ENCODE measurements at places on chromosomes 12 and 14.

- no peak for DNase-seq
Observed at GRCh38 chr14:89378119-89378518, 38.9 kb downstream of the FOXN3 start.

DNA sequence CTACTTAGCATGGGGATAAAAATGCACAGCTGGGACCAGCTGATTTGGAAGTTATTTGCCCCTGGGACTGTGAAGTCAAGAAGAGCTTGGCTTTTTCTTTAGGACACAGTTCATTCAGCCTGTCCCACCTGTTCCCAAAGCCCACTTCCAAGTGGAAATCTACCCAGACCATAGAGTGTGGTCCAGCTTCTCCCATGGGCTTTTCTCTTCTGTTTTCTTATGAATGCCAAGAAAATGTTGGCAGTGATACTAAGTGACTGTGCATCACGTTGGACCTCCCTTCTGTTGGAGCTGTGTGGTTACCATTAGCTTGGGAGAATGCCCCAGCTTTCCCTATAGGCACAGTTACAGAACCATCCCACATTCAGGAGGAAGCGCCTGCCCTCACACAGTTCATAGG lies 89.4 kb downstream of the NT5DC3 start:
- no peak for DNase-seq

DNA sequence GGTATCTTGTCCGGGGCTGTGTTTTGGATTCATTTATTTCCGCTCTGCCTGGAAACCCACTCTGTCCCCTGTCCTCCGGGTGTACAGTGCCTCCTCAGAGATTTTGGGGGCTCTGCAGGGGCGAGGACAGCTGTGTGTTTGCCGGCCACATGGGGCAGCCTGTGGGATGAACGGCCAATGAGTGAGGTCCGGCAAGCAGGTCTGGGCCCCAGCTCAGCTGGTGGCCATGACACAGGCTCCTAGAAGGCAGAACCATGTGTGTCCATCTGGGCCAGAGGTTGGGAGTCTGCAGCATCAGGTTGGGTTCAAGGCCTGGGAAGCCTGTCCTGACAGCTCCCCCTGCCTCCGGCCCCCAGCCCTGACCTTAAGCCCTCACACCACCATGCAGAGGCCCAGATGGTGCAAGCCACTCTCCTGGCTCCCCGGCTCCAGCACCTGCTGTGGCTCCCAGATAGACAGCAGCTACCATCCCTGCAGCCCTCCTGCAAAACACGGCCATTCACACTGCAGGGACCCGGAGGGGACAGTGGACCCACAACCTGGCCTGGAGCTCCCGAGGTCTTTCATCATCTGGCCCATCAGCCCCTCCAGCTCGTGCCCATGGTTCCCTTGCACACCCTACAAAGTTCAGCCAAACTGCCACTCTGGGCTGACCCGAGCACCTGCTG lies 220.1 kb upstream of the C14orf180 start:
- DNase-seq = no peak

DNA sequence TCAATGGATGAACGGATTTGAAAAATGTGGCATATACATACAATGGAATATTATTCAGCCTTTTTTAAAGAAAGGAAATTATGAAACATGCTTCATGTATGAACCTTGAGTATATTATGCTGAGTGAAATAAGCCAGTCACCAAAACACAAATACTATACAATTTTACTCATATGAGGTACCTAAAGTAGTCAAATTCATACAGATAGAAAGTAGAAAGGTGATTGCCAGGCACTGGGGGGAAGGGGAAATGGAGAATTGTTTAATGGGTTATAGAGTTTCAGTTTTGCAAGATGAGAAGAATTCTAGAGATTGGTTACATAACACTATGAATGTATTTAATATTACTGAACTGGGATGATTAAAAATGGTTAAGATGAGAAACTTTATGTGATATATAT lies 171.4 kb downstream of the TMTC3 start:
- DNase-seq = no peak

DNA sequence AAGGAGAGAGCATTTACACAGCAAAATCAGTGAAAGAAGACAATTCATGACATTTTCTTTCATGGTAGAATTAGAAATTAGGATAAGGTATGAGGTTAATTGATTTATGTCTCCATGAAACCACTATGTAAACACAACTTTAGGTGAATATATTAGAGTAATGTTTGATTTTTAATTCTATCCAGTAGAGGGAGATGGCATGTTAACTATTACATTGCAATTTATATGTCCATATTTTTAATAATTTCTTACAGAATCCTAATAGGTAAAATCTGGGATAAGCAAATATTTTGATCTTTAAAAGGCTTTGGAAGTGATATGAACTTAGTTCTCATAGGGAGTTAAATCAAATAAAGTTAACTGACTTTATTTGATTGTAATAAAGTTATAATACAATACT lies 373.4 kb upstream of the PDE3A start:
- DNase-seq = no peak

- DNase-seq = no peak
Observed at GRCh38 chr12:28060871-28061270, 88.3 kb upstream of the PTHLH start.

- no peak for DNase-seq
Observed at GRCh38 chr14:31930493-31931240, 146.4 kb upstream of the ARHGAP5 start.

GRCh38 chr12:105222284-105222655 lies 13.7 kb downstream of the APPL2 start:
- no peak for DNase-seq

DNA sequence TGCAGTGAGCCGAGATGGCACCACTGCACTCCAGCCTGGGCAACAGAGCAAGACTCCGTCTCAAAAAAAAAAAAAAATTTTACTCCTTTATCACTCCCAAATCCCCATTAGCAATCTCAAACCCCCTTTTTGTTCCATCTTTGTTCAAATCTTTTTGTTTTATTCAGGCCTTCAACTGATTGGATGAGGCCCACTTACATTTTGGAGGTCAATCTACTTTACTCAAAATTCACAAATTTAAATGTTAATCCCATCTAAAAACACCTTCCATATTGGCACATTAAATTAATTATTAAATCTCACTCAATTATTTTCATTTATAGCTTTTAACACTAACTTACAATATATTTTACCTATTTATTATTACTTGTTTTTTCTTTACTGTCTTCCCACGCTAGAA lies 27.0 kb upstream of the TXNRD1 start:
- no peak for DNase-seq

- no peak for DNase-seq
Observed at GRCh38 chr12:52971679-52972329, 22.9 kb downstream of the KRT18 start.

- DNase-seq = peak; percentile 55
Observed at GRCh38 chr12:122031342-122032216, 9.9 kb downstream of the BCL7A start.

DNA sequence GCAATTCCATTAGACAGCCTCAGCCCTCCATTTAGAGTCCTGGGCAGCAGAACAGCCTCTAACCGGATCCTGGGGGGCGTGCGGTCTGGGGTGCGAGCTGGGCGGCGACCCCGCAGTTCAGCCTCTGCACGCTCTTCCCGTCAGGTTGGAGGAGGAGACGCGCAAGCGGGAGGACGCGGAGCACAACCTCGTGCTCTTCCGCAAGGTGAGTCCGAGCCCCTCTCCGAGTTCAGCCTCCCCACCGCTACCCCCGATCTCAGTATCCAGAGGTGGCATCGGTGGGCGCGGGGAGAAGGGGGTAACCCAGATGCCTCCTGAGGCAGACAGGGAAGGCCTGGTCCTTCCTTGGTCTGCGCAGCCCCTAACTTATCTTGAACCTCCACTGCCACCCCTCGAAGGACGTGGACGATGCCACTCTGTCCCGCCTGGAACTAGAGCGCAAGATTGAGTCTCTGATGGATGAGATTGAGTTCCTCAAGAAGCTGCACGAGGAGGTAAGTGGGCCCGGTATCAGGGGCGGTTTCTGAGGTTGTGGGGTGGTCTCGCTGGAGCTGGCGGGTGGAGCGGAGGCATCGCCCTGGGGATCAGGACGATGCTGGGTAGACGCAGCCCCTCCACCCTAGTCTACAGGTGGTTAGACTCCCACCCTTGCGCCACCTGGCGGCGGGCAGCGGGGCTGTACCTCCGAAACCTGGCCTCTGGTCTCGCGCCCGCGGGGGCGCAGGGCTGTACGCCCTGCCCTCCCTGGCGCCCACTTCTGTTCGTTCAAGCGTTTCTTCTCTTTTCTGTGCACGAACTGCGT lies 1.3 kb downstream of the PRPH start:
- DNase-seq = peak; percentile 68

DNA sequence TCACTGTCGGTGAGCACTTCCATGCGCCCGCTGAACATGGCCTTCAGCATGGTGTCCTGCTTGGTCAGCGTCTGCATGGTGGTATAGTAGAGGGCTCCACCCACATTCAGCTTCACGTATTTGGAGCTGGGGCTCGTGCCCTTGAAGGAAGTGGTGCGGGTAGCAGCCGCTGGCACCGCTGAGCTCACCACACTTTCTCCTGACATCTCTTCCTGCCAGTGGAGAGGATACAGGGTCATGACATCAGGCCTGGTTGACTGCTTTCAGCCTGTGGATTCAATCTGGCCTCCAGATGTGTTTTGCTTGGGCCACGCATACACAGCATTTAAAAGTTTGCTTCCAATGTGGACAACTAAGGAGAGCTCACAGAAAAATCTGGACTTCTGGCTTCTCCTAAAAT lies 7.6 kb downstream of the KCTD10 start:
- DNase-seq = peak; percentile 20

GRCh38 chr14:91293281-91293680 lies 48.8 kb upstream of the GPR68 start:
- DNase-seq = no peak

- no peak for DNase-seq
Observed at GRCh38 chr12:6106218-6106617, 18.3 kb downstream of the VWF start.
